ENCODE measurements at places on chromosomes 3 and 15.

DNA sequence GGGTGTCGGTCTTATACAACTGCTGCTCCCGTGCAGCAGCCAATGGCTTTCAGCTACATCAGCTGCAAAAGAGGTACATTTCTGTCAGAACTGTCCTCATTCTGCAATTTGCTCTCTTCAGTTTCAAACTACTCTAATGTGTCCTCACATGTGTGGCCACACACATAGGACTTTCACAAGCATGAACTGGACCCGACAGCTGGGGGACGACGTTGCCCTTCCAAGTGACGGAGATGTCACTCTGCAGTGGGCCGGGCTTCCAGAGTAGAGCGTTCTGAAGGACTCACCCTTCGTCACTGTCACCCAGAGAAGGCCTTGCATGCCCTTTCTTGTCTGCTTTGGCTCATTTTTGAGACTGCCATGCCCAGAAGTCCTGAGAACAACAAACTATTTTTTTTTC is 189.8 kb downstream of the ATP10A start:
- DNase-seq, result no peak

DNA sequence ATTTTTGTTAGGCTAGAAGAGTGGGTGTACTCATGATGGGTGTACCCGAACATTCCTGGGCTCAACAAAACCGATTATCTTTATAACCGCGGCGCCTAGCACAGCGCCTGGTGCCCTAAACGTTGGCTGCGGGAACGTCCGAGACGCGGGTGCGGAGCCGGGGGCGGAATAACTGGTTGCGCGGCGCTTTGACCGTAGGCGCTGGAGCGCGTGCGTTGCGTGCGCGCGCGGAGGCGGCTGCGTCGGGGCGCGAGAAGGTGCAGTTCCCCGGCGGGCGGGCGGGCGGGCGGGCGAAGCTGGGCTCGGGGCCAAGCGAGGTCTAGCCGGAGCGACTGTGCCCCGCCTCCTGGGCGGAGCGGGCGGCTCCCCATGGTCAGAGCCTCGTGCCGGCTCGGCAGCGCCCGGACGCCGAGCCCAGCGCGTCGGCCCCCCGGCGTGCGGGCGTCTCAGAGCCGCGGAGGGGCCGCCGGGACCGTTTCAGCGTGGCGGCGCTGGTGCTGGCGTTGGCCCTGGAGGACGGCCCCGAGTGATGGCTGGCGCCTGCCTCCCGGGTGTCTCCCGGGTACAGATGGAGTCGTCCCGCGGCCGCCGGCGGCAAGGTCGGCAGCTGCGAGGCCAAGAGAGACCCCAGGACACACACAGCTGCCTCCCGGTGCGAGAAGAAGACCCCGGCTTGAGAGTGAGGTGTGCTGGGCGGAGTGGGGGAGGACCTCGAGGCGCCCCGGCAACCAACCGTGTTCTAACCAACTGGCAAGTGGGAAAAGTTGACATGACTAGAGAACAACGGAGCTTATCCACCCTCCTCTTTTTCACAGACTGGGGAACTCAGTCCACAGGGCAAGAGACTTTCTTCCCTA is at the start of gene PLAAT1:
Gene PLAAT1, plus strand, starts transcription at position 373 of the 857 bp plus-strand sequence. CDS start 14,429 bp downstream, outside the sequence.
- no peak for DNase-seq

DNA sequence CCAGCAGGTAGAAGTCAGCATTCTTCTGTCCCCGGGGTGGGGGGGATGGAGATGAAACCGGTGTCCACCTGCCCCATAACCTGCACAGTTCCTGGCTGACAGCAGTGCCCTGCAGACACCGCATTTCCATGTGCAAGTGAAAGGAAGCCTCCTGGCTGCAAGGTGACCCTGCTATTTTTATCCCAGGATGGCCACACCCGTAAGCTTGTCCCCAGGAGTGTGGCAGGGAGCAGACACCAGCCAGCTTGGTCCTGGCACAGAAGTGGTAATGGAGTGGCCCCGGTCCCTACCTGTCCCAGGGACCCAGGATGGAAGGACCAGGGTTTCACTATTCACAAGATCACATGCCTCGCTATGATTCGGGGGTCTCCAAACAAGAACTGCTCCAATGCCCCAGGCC is 85.3 kb upstream of the RPL32 start:
- DNase-seq, result no peak

GRCh38 chr3:141844108-141844507 is 32.3 kb upstream of the ATP1B3 start:
- DNase-seq, result no peak

DNA sequence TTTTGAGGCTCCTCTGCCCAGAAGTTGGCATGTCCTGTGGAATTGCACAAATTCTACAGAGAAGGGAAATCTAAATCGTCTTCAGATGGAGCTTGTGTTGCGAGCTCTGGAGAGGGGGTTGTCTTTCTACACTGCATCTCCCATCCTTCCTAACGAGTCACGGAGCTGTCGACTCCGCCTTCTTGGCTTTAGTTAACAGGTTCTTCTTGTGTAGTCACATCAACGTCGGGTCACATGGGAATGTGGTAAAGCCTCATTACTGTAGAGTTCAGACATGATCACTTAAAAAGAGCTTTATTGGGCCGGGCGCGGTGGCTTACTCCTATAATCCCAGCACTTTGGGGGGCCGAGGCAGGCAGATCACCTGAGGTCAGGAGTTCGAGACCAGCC is 60.0 kb downstream of the DNASE1L3 start:
- DNase-seq, result no peak

DNA sequence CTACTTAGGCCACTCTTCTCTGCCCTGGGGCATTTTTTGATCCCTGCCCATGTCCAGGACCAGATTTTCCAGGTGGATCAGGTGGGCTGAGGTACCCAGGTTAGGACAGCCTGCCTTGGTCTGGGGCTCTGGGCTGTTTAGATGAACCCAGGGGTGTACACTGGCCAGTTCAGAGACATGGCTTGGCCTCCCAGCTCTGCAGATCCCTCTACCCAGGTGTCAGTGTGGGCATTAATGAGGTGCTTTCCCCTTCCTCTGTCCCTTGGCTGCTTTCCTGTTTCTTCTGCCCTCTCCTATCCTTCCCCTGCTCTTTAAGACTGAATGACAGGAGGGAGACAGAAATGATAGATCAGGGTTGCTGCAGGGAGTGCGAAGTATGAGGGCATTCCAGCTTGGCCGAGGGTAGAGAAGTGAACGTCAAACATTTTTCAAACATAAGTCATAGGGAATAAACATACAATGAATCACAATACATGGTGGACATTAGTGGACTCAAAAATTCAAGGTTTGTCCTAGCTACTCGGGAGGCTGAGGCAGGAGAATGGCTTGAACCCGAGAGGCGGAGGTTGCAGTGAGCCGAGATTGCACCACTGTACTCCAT is 30.5 kb downstream of the RTP1 start:
- no peak for DNase-seq

- DNase-seq, result peak; percentile 9
Observed at GRCh38 chr15:41501191-41501917, 7.7 kb downstream of the ITPKA start.

GRCh38 chr3:39318301-39318700 is 11.2 kb upstream of the CCR8 start:
- DNase-seq, result no peak

DNA sequence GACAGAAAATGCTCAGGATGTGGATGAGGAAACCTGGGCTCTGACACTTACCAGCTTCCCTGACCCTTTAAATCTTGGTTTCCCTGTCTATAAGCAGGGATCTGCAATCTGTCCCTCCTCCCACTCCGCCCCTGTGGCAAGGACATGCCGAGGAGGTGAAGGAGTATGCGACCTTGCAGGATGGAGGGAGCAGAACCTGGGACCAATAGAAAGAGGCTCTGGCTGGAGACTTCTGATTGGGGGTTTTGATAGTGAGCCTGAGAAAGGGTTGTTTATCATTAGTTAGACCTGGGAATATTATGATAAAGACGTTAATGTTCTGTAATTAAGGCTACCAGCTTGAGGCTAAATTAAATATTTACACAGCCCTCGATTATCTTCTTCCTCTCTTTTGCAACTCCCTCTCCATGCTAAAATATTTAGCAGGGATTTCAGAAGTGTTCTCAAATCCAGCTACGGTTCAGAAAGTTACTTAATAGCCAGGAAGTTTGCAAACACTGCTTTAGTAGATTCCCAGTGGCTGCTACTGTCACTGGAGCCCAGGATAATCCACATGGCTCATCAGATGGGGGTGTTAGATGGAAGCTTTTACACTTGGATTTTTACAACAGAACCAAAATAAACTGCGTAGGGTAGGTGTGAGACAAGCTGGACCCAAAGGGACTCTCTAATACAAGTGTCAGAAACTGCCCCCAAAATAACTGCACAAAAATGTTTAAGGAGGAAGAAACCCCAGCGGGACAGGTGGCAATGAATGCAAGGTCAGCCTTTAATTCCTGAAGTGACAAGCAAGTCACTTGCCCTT is 9.2 kb upstream of the PAQR5 start:
- DNase-seq, result no peak

- no peak for DNase-seq
Observed at GRCh38 chr3:171346582-171347300, 113.5 kb downstream of the TNIK start.

DNA sequence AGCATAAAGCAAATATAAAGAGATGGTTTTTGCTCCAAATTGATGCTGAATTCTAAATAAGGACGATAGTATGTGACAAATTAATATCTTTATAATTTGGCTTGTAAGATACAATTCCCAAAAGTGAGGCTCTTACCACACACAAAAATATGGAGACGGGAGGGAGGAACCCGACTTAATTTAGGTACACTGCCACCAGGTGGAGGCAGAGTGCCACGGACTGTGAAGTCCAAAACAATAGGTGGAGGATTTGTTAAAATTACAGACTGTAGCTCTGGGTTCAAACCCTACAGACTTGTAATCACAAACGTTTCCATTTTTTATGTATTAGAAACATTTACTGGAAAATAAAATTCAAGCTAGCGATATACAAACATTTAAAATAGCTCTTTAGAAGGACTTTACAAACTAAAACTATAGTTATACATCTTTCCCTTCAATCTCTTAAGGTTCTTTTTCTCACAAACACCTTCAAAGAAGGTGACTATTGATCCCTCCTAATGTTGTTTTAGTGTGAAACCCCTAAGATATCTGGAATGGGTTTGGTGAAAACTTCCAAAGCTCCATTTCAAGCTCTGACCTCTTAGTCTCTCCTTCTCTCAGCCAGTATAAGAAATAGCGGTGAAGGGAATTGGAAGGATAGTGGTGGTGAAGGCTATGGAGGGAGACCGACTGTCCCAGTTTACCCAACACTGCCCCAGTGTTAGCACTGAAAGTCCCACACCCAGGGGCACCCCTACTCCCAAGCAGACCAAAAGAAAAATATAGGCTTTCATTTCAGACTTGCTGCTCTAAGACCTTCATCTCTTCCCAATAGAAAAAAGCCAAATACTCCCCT is 89.7 kb downstream of the AQP9 start:
- peak; percentile 52 for DNase-seq

GRCh38 chr3:72187131-72187530 is 402.2 kb upstream of the PROK2 start:
- no peak for DNase-seq

DNA sequence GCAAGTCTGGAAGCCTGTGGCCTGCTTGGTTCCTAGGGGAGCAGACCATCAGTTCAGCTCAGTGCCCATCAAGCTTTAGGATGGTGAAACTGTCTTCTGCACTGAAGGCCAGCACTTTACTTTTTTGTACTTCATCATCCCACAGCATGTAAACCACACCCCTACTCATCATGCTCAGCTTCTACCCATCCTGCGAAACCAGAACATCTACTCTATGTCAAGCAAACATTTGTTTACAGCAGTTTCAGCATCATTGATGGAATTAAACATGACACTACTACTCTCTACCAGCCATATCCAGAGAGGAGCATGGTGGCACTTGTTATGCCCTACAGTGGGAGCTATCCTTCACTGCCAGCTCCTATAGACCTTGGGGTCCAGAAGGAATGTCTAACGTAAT is 306.6 kb downstream of the SOX2 start:
- DNase-seq, result no peak

- DNase-seq, result no peak
Observed at GRCh38 chr3:98171071-98171470, 4.6 kb downstream of the OR5H15 start.

DNA sequence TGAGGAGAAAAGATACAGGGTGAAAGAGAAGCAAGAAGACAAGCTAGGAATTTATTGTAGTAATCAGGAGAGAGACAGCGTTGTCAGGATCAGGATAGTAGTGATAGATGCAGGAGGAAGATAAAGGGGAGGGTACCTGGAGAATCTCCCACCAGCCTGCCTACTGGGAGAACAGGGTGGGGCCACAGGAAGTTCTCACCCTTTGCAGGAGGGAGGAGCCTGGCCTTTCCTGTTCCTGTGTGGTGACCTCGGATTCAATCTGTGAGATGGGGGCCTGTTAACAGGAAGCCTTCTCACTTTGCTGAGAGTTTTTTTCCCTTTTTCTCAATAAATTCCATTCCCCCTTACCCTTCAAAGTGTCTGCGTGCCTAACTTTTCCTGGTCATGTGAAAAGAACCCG is 37.6 kb downstream of the GMPS start:
- no peak for DNase-seq

- no peak for DNase-seq
Observed at GRCh38 chr15:80780416-80781221, 1.4 kb downstream of the CEMIP start.

GRCh38 chr3:57025237-57025636 is 35.2 kb upstream of the SPATA12 start:
- no peak for DNase-seq

GRCh38 chr3:122640437-122640999 is 40.1 kb upstream of the PARP14 start:
- no peak for DNase-seq

DNA sequence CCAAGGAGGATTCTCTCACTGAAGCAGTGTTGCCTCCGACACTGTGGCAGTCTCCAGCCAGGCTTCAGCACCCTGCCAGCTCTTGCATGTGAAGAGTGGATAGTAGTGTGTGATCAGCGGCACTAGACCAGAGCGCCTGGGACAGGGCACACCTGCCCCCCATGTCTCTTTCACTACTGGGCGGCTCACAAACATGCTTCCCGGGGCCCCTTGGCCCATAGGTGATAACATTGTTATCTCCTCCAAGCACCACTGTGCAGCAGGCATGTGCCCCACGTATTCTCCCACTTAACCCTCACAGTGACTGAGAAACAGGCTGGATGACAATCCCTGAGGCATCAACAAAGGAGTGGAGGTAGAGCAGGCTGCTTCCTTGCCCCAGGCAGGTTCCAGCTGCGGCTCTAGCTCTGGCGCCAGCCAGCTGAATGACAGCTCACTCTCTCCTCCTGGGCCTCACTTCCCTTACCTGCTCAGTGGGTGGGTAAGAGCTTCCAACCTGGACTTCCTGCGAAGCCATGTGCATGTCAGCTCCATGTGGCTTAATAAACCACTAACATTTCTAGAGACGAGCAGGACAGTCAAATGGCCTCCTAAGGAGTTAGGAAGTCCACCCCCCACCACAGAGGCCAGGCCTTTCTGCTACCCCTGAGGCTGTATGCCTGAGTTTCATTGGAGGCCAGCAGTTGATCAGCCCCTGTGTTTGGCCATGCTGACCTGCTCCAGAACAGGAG is 37.8 kb downstream of the KLF13 start:
- DNase-seq, result no peak

DNA sequence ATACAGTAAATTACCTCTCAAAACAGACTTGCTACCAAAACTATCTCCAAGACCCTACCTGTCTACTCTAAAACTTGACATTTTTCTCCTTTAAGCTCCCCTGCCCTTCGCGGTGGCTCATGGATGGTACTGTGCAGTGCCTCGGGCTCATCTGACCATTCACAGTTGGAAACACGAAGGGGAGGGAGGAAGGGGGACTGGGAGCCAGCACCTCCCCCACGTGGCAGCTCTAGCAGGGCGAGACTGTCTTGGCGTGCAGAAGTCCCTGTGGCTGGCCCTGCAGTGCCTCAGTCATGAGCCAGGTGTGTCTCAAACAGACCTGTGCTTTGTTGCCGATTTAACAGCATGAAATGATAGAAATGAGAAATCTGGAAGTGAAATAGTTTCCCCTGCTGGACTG is 372.0 kb downstream of the GABRG3 start:
- DNase-seq, result no peak
